ENCODE measurements at places on chromosomes 6 and 20.

- DNase-seq, result no peak
These were observed 3.1 kb upstream of the MCHR2 start for GRCh38 chr6:99997141-99997540.

DNA sequence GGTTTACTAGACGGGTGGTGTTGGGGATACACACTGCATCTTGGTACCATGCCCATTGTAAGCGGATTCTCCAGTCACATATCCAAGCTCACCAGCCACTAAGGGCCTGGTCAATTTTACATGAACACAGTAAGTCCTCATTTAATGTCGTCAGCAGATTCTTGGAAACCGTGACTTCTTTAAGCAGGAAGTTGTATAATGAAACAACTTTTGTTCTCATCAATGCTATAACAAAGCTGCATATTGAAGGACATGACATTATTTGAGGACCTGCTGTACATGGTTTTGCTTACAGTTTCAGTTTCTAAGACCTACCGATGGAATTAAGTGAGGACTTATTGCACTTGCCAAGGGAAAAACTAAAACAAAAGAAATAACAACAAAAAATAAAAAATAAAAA is 295.6 kb downstream of the SYNE1 start:
- no peak for DNase-seq

DNA sequence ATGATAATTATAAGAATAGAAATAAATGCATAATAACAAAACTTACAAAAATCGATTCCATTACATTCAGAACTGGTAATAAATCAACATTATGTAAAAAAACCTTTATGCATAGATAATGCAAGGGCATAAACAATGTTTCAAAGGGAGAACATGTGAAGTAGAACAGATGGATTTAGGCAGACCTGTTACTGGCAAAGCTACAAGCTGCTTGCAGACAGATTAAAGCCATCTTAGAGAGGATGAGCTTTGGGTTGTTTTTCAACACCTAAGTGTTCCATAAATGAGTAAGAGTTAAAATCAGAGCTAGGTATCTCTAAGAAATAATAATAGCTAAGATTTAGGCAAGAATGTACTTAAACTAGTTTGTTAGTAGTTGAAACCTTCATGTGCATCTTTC is 37.2 kb downstream of the SNAP25 start:
- no peak for DNase-seq

GRCh38 chr6:101845172-101845571 is 451.7 kb downstream of the GRIK2 start:
- no peak for DNase-seq

DNA sequence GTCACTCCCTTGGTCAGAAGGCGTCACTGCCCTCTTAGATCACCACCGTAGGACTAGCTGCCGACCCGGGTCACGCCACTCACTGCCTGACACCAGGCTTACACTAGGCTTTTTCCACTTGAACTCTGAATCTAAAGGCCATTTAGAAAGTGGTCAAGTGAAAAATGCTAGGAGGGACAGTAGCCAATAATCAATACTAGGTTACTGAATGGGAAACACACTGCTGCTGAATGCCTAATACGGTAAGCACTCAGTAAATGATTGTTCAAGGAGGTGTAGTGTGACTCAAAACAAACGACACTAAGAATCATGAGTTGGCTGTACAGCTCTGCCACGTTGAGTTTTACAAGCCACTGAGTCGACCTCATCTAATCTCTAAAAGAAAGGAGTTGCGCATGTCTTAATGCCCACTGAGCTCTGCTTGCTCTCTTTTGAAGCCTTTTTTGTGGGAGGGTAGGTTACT is 760 bp upstream of the IBTK start:
- DNase-seq, result no peak

- DNase-seq, result no peak
These were observed 158.1 kb upstream of the PROKR2 start for GRCh38 chr20:5474646-5475550.

Measured in cerebellar nuclear complex (tissue), 1 donor.